ENCODE measurements at places on chromosomes 7 and 10. TPM values are rescaled to one million over a fixed set of nuclear protein-coding genes. Genes with fewer than 3 reads are reported as not detected.
A peak's percentile ranks its signal among the peaks of the same experiment; 100 is the strongest.

TECTB gene
- total RNA-seq = not detected

DNA sequence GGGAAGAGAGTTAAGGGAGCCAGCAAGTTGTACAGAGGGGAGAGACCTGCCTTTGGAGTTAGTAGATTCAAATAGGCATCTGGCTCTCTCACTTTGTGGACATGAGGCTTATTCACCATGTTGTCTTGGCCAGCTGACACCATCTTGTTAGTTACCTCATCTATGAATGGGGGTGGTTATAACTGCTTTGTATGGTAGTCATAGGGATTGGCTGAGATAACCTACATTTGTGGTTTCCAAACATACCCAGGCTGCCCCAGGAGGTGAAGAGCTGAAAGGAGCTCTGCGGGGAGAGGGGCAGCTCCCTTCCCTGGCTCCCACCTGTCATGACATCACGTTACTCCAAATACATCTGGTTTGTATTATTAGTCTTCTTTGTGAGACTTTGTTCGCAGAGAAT is 393.3 kb upstream of the AUTS2 start:
- H3K36me3 ChIP-seq = no peaks in the 10 kb centered on the region
- no peak overlapping the region for H3K27ac ChIP-seq
- H3K4me3 ChIP-seq = no peak overlapping the region

DNA sequence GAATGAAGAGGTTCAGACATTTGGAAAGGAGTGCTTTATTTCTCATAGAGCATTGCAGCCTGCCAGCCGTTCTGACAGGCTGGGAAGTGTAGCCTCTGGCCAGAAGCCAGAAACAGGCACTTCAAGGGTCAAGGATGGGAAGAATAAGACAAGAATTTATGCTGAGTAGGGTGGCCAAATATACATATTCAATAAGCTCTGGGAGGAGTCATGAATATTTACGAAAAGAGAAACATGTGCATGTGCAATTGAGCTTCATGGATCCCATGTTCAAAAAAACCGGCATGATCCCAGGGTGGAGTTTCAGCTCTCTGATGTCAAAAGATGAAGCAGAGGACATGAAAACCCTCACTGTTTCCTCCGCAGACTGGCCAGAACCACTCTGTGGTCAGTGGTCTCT is 32.9 kb downstream of the TLX1 start:
- H3K4me3 ChIP-seq = no peak overlapping the region
- H3K4me1 ChIP-seq = no peaks in the 10 kb centered on the region
- H3K36me3 ChIP-seq = no peaks in the 10 kb centered on the region
- H3K27me3 ChIP-seq = peaks cover 32% of the 10 kb centered on the region
- H3K27ac ChIP-seq = no peak overlapping the region

LUC7L2 gene
- 14.9 TPM for total RNA-seq

DNA sequence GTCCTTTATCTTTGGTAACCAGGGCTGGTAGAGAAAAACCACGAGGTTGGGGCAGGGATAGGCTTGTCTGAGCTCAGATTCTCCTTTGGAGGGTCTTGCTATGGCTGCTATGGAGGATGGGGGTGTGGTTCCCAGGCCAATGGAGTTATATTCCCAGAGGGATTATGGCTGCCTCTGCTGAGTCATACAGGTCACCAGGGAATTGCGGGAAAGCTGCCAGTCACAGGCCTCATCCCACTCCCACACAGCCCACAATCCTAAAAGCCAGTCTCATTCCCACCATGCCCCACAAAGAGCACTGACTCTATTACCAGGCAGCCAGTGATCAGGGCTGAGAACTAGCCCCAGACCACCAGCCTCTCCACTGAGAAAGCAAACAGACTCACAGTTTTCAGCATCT is 316.6 kb upstream of the TMEM229A start:
- no peaks in the 10 kb centered on the region for H3K4me1 ChIP-seq
- no peaks in the 10 kb centered on the region for H3K27me3 ChIP-seq
- no peaks in the 10 kb centered on the region for H3K36me3 ChIP-seq
- DNase-seq = no peak

DNA sequence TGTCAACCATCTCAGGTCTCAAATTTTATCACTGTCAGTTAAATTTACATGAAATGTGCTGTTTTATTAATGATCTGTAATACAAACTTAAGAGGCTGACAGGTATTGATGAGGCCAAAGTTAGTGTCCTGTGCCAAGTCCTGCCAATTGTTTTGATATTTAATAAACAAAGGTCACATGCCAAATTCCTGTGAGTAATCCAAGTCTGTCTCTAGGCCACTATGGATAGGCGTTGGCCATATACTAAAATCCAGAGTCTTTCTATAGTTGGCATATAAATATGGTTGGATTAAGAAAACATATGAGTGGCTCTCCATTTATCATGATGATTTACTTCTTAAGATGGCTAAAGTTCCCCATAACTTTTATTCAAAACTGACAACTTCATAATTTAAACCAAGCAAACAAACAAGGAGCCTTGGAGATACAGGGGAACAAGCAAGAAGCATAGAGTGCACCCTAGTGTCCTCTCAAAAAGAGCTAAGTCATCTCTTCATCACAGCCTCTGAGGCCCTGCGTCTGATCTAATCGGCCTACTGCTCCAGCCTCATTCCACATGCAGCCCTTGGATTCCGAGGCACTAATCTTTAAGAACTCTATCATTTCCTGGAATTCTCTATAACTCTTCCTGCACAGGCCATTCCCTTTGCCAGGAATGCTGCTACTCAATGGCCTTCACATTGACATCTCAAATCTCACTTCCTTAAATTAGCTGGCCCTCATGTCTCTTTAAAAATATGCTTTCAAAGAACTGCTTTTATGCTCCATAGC is 32.7 kb upstream of the NRCAM start:
- H3K4me1 ChIP-seq = no peaks in the 10 kb centered on the region
- H3K36me3 ChIP-seq = no peaks in the 10 kb centered on the region
- no peak for DNase-seq
- H3K4me3 ChIP-seq = no peak overlapping the region
- no peaks in the 10 kb centered on the region for H3K27me3 ChIP-seq
- no peak overlapping the region for H3K27ac ChIP-seq

DNA sequence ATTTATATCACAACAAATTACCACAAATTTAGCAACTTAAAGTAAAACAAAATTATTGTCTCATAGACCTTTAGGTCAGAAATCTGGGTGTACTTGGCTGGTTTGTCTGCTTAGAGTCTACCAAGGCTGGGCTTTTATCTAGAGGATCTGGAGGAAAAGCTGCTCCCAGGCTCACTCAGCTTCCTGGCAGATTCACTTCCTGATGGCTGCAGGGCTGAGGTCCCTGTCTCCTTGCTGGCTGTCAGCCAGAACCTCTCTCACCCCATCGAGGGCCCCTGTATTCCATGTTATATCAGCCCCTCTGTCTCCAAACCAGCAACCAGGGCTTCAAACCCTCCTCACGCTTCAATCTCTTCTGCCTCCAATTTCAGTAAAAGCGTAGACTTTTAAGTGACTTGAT is 734.9 kb downstream of the NRG3 start:
- no peak overlapping the region for H3K4me3 ChIP-seq
- H3K4me1 ChIP-seq = no peaks in the 10 kb centered on the region
- H3K27ac ChIP-seq = no peak overlapping the region
- H3K36me3 ChIP-seq = no peaks in the 10 kb centered on the region

DNA sequence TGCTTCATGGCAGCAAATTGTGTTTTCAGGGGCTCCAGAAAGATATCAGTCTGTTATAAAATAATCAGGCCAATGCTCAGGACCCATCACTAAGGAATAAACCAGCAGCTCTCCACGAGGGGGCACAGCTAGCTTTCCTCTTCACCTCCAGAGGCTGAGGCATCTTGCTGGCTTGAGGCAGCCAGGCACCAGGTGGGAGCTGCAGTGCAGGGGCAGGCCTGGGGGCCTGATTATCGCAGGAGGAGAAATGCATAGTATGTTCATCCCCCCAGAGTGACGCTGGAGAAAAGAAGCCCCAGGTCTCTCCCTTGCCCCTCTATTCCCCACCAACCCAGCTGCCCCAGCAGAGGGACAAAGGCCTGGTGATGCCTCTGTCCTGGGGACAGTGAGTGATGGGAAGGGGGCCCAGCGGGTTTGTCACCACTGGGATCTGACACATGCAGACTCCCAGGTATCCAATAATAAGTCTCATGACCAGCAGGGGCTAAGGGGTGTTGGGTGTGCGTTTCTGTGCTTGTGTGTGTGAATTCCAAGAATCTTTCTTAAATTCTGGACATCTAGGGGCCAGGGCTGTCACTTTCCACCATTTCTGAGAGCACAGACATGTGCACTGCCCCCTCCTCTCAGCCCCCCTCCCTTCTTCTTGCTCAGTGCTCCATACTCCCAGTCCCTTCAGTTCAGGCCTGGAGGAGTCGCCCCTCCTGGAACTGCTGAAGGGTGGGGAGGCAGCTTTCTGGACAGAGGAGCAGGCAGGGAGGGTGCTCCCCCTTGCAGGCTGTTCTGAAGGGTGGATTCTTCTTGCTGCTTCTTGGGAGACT is 128.1 kb upstream of the FAM20C start:
- H3K27me3 ChIP-seq = no peaks in the 10 kb centered on the region
- no peak overlapping the region for H3K4me3 ChIP-seq
- DNase-seq = peak; percentile 74

DNA sequence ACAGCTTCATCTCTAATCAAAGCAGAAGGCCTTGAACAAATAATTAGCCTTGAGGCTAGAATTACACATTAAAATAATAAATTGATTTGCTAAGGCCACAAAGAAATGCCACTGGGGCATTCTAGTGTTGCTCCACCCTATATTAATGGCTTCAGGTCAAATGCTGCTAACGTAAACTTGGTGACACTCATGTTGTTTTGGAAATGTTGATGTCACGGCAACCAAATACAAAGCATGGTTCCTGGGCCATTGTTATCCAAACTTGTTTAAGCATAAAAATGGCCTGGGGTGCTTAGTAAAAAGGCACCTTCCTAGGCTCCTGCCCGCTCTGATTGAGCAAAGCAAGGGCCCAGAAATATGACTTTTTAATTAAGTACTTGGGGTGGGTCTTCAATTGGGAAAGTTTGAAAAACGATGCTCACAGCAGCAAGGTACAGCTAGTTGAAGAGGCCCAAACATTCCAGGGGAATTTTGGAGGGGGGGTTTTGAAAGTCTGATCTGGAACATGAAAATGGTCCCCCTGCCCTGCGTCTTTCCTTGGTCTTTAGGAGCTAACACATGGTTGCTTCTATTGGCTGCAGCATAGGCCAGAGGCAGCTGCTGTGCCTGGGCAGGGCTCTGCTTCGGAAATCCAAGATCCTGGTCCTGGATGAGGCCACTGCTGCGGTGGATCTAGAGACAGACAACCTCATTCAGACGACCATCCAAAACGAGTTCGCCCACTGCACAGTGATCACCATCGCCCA is 67.8 kb downstream of the ABCC2 start:
- H3K27ac ChIP-seq = no peak overlapping the region
- no peaks in the 10 kb centered on the region for H3K36me3 ChIP-seq
- H3K4me1 ChIP-seq = no peaks in the 10 kb centered on the region
- H3K4me3 ChIP-seq = no peak overlapping the region
- no peak for DNase-seq

GRCh38 chr7:70886547-70886946 is 245.4 kb upstream of the GALNT17 start:
- no peaks in the 10 kb centered on the region for H3K36me3 ChIP-seq
- no peak overlapping the region for H3K27ac ChIP-seq
- no peaks in the 10 kb centered on the region for H3K27me3 ChIP-seq
- H3K4me1 ChIP-seq = no peaks in the 10 kb centered on the region

GRCh38 chr10:17430647-17431355 is 23.6 kb downstream of the ST8SIA6 start:
- DNase-seq = peak; percentile 73
- no peaks in the 10 kb centered on the region for H3K36me3 ChIP-seq
- H3K4me3 ChIP-seq = no peak overlapping the region
- H3K27me3 ChIP-seq = peaks cover 26% of the 10 kb centered on the region
- H3K4me1 ChIP-seq = peaks cover 2% of the 10 kb centered on the region
- H3K27ac ChIP-seq = no peak overlapping the region

GRCh38 chr7:1027242-1028043 is 16.9 kb upstream of the GPR146 start:
- peaks cover 9% of the 10 kb centered on the region for H3K4me1 ChIP-seq
- H3K27me3 ChIP-seq = no peaks in the 10 kb centered on the region
- H3K4me3 ChIP-seq = peak overlapping the region; percentile 93
- DNase-seq = peak; percentile 42
- peaks cover 14% of the 10 kb centered on the region for H3K36me3 ChIP-seq

RFC2 gene
- 37.8 TPM for total RNA-seq

DNA sequence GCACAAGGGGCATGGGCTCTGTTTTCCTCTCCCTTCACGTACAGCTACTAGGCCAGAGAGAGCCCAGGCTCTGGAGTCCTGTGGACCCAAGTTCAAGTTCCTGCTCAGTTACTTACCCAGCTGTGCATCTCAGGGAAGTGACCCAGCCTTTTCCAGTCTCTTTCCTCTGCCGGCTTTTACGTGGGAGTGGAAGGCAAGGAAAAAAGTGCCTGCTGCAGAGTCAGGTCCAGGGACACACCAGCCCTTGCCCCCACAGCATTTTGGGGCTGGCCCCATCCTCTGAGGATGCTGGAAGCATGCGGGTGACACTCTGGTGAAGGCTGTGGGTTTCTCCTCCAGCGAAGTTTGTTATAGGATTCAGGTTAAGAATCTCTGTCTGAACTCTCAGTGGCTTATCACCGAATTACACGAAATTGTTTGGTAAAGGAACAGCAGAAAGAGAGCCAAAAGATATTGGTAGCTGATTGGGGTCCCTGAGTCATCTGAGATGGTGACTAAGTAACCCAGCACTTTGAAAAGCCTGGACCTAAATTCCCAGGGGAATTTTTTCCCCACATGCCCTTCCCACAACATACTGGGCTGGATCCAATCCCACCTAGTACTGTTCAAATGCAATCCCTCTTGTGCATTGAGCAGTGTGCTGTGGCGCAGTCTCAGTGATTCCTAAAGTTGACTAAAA is 424.3 kb downstream of the RPS24 start:
- peak; percentile 90 for DNase-seq
- no peaks in the 10 kb centered on the region for H3K36me3 ChIP-seq
- H3K4me1 ChIP-seq = peaks cover 14% of the 10 kb centered on the region
- no peaks in the 10 kb centered on the region for H3K27me3 ChIP-seq
- H3K27ac ChIP-seq = no peak overlapping the region

WDR86 gene
- not detected for total RNA-seq

FAM13C gene
- 3.3 TPM for total RNA-seq

OR6V1 gene
- total RNA-seq = not detected

PNLIP gene
- not detected for total RNA-seq

TECPR1 gene
- total RNA-seq = 14.7 TPM

FAS gene
- total RNA-seq = 53.8 TPM

DNA sequence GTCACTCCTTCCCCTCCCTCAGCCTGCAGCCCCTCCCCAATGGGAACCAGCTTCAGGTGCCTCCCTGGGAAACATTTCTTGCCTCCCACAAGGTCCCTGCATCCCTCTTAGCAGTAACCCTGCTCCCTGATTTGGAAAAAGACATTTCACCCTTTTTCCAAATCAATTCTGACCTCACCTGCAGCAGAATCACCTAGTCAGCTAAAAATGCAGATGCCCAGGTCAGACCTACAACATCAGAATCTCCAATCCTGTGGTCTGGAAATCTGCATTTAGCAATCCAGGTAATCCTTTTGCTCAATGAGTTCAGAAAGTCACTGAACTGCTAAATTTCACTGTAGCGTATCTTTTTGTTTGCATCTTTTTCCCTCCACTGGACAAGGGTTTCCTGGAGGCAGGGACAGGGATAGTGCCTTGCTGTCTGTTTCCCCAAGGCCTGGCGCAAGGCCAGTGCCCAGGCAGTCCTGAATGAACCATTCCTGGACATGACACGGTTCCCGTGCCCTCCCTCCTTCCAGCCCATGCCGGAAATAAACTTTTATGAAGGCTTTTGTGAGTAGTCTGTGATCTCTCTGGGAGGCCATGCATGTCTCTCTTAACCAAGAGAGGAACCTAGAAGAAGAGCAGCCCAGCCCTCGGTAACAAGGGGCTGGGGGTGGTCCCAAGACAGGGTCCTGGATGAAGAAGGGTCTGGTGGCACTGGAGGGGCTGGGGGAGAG is 44.0 kb downstream of the COL13A1 start:
- DNase-seq = peak; percentile 42
- no peak overlapping the region for H3K4me3 ChIP-seq
- H3K36me3 ChIP-seq = no peaks in the 10 kb centered on the region
- H3K4me1 ChIP-seq = peaks cover 35% of the 10 kb centered on the region
- no peaks in the 10 kb centered on the region for H3K27me3 ChIP-seq
- H3K27ac ChIP-seq = no peak overlapping the region

ATOH7 gene
- total RNA-seq = not detected

Data from IMR-90 (cell line).